Fibroblast of skin of left biceps (primary cell): ENCODE measurements at places on chromosomes 5 and 9.
A peak's percentile ranks its signal among the peaks of the same experiment; 100 is the strongest.

GRCh38 chr9:81906671-81907070 lies 21.6 kb upstream of the SPATA31D4 start:
- peak; percentile 58 for DNase-seq

GRCh38 chr5:90037646-90038045 lies 371.9 kb downstream of the CETN3 start:
- DNase-seq = no peak

GRCh38 chr9:36141288-36141687 lies 4.8 kb downstream of the GLIPR2 start:
- DNase-seq = no peak

DNA sequence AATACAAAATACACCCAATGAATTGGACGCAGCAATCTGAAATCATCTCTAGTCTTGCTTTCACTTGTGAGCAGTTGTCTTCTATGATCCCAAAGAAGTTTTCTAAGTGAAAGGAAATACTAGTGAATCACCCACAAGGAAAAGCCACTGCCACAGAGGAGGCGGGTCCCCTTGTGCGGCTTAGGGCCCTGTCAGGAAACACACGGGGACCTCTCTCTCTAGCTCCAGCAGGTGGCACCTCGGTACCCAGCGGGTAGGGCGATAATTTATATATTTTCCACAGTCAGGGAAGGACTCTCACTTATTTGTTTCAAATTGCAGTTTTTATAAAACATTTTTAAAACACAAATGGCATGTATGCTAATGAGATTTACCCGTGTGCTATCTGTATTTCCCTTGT lies 417.1 kb downstream of the KDM4C start:
- no peak for DNase-seq

- DNase-seq = peak; percentile 70
Observed at GRCh38 chr5:142671801-142672200, 14.1 kb downstream of the FGF1 start.

DNA sequence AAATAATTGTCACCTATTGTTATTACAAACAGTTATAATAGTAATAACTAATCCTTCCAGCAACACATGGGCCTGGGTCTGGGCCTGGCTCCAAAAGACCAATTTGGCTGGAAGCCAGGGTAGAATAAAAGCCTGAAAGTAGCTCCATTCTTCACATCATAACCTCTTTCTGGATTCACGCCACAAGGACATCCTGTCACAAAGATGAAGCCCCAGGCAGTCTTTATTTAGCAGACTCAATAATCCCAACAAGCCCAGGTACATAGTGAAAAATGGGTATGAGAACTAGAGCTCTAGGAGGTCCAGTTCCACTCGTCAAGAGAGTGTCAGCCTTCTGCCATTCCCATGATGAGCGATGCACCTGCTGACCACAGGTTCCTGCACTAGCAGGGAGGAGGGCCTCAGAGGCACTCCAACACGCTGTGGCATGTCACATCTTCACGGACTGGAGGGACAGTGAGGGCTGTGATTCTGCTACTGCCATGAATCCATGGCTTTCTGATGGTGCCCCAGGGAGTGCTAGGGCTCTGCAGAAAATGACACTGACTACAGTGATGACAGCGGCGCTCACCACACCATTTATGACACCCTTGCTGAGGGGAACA lies 124.9 kb downstream of the SPOCK1 start:
- no peak for DNase-seq

DNA sequence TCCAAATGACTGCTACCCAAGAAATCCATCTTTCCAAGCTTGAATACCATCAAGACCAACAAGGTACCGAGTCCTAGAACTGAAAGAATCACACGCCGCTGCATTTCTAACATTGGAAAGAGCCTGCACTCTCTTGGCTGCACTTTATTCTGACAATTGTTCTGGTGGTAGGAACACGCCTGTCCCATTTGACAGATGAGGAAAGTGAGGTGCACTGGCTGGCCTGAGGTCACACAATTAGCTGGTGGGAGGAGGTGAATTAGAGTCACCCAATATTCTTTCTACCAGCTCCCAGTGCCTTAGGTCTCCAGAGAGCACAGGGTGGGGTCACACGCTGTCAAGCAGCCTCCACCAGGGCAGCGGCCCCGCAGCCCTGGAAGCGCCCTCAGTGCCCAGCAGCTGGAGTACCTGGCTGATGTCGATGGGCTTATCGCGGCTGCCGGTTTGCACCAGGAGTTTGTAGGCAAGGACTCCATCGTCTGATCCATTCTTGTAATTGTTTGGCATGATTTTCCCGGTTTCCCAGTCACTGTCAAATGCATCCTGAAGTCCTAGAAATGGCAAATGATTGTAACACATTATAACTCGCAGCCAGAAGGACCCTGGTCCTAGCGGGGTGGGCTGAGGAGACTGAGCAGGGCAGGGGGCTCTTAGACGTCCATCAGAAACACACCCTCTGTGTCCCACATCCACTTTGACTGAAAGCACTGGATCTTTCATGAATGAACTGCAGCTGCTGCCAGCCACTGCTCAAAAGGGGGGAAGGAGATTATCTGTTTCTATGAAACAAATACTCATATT lies 55.1 kb downstream of the PTCH1 start:
- no peak for DNase-seq

DNA sequence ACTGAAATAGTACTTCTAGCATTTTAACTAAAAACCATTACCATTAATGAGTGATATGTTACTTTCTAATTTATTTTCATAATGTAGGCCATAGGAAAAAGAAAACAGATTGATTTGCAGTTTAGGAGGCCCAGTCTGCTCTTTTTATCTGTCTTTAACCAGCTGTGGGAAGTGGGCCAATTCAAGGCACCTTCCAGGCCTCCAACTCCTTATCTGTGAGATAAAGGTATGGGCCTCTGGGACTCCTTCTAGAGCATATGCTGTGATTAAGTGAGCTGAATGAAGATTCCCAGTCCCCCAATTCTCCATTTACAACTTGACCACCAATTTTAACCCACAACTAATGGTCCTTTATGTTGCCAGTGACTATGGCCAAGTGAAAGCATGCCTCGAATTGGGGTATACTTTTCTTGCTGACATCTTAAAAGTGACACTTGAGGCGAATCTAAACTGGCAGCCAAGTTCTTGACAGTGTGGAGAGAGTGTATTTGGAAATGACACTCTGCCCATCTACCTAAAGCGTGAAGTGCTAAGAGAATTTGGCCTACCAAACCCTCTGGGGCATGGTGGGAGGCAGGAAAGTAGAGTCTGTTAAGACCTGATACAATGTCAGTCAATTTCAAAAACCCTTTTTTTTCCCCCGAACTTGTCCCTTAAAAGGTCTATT lies 88.3 kb downstream of the PIK3R1 start:
- no peak for DNase-seq

- no peak for DNase-seq
Observed at GRCh38 chr5:178325679-178326373, 93.2 kb upstream of the PHYKPL start.

DNA sequence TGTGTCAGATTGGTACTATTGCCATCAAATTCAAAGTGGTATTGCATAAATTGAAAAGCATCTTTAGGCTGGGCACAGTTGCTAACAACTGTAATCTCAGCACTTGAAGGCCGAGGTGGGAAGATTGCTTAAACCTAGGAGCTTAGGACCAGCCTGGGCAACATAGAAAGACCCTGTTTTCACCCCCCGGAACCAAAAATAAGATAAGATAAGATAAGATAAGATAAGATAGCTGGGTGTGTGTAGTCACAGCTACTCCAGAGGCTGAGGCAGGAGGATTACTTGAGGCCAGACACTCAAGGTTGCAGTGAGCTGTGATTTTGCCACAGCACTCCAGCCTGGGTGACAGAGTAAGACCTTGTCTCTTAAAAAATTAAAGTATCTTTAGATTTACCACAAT lies 297.9 kb upstream of the SEMA6A start:
- no peak for DNase-seq

DNA sequence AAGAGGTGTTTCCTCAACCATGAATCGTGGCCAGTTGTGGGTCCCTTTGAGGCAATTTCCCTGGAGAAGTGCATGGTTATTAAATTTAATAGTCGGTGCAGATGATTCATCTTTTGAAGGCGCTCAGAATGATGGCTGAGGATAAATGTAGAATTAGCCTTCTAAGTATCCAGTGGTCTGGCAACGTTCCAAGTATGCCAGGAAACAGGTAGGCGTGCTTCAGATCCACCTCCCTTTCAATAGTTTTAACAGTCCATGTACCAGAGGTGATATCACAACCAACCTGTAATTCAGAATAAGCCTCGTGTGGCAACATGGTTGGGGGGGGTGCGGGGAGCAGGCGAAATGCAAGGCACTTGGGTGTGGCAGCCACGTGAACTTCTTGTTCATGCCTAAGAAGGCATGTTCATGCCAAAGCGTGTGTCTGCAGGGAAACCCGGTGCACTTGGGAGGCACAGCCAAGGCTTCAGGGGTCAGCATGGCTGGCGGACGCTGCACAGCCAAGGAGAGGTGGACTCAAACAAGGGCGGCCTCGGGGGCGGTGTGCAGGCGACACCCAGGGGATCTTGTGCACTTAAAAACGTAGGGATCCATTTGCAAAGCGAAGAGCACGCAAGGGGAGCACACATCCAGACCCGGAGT lies 5.2 kb upstream of the NKD2 start:
- no peak for DNase-seq

DNA sequence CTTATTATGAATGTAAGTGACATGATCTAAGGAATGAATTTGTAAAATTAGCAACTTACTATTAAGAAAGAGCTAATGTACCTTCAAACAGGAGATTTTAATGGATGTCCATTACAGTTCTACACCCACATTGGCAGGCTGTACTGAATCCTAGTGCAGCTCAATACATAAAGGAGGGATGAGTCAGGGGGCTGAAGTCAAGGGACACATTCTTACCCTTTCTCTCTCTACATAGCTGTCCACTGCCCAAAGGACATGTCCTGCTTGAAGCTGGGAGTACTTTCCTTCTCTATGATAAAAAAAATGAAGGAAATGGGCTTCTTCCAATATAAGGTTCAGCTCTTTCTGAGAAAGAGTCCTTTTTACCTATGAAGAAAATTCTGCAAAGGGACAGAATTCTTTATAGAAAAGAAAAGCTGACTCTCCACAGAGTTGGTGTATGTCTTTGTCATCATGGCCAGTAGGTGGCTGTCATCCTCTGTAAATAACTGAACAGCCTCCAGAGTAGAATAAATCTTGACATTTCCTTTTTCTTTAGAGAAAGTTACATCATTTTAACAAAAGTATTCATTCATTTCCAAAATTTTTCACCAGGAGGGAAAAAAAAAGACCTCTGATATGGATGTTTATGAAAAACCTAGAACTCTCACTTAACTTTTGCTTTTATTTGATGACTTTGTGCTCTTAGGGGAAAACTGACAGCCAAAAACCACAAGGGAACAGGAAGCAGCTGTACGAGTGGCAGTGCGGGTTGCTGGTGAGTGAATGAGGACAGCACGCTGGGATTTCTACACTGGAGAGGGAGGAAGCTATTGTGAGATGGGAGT lies 13.1 kb upstream of the IFNA14 start:
- DNase-seq = no peak

DNA sequence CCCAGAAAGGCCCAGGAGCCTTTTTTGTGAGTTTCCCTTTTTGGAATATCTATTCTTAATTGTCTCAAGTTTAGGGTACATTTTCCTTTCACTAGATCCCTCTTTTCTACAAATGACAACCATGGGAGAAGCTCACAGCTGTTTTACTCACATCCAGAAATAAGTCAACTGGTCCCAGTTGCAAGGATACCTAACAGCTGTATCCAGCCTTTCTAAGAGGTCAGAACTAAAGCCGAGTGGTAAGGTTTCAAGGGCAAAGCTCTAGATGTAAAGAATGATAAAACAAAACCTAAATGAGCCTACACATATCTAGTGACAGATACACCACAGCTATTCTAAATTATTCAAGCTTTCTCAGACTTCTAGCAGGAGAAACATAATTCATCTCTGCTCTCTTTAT lies 4.4 kb downstream of the FGF10 start:
- DNase-seq = no peak

DNA sequence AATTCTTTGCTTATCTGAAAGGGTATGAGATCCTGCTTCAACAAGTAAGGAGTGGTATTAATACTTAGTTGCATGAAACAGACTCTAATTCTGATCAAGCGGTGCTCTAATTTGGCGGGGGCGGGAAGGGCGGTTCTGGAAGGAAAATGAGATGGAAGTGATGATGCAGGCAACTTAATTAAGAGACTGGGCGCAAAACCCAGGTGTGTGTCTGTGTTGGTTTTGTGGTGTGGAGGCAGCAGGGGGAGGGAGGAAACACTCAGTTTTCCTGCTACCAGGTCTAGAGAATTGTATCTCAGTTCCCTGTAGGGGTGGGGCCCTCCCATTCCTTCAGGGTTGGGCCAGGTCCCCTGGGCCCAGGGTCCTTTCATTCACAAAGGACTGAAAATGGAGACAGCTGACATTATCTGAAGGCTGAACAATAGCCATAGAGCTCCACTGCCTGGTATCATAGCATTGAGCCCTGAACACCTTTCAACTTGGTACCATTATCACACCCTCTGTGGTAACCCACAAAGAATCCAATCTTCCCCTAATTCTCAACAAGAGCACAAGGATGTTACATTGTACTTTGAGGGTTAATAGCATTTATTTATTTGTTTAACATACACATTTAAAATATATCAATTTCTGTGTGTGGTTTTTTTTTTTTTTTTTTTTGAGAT lies 17.2 kb upstream of the C5orf47 start:
- no peak for DNase-seq

DNA sequence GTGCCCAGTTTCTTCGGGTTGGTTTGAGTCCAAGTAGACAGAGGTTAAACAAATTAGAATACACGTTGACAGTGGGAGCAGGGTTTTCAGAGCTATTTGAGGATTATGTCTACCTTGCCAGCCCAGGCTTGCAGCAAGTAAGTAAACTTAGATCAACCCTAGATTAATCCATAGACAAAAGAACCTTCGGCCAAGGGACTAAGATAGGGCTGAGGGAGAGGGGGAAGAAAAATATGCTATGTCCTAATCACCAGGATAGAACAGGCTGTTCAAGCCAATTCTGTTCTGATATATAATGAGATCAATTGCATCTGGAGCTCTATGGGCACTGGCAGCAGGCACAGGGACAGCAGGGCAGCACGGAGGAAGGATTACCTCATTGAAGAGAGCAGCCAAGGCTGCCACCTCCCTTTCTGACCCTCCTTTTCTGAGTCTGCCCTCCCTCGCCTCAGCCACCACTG lies 377.7 kb downstream of the PIK3R1 start:
- no peak for DNase-seq

- DNase-seq = no peak
Observed at GRCh38 chr9:125910286-125910685, 163.1 kb downstream of the PBX3 start.

- DNase-seq = no peak
Observed at GRCh38 chr5:107864793-107865192, 194.1 kb upstream of the EFNA5 start.

DNA sequence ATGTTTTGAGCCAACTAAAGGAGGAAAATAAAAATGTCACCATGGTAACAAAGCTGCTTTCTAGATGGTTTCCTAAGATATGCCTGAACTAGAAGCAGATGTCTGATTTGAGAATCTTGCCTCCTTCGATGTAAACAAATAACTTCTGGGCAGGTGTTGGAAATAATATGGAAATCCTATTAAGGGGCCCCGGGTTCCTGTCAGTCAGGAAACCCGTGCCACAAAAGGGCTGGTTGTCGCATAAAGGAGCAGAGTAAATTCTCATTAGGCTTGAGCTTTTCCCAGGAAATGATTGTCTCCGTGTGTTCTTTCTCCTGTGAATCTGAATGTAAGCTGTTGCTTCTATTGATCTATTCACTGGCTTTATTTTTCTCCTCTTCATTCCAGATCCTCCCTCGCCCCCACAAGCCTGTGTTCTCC lies 90.8 kb downstream of the TLE4 start:
- DNase-seq = no peak

- DNase-seq = no peak
Observed at GRCh38 chr9:73200694-73201452, 49.2 kb downstream of the ANXA1 start.

GRCh38 chr5:173238312-173239232 lies 3.6 kb upstream of the NKX2-5 start:
- DNase-seq = no peak

GRCh38 chr5:153903321-153903720 lies 135.4 kb downstream of the FAM114A2 start:
- DNase-seq = no peak
